ENCODE measurements at places on chromosomes 1 and 21.

DNA sequence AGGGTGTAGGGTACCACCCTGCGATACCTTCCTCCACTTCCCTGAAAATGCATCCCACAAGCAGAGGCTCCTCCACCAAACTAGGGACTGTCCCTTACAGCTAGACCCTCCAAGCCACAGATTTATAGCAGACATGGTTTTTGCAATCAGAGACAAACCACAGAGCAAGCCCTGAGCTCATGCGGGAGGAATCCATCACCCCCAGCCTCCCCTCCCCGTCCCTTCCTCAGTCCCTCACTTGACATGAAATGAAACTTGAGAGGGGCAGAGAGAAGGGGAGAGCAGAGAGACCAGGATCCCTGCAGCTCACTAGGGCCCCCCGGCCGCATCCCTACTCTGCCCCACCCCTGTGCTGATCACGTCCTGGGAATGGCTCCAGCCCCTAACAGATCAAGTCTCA is 94.9 kb downstream of the MRPL37 start:
- no peak for DNase-seq

DNA sequence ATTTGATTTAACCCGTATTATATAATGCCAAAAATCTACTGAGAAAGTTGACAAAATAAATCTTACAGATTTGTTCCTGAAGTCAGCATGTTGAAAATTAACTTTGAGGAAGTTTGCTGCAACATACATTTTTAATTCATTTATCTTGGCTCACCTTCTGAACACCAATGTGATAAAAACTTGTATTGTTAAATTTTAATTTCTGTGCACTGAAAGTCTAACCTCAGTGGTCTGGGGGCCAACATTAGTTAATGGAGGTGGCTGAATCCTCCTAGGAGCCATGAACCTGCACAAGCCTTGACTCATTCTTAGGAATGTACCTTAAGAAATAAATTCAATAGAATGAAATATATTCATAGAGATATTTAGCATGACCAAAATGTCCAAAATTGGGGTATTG is 95.3 kb downstream of the ADSS2 start:
- no peak for DNase-seq

- DNase-seq = no peak
These were observed 57.0 kb upstream of the PRDM2 start for GRCh38 chr1:13643017-13643416.

GRCh38 chr1:107439567-107439966 is 298.7 kb downstream of the NTNG1 start:
- no peak for DNase-seq

DNA sequence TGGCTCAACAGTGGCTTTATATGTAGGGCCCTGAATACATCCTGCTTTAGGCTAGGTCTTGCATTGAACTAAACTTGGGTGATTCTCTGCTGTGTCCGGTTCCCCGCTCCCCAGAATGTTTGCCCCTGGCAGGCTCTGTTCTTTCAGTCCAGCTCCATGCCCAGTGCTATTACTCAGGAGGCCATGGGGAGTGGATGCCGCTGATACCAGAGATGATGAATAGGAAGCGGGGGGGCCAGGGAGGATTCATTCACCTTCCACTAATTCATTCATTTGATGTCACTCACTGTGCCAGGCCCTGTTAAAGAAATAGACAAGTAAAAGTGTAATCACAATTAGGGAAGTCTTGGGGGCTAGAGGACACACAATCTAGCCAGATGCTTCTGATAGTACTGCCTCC is 83.8 kb downstream of the TMEM53 start:
- DNase-seq = no peak

DNA sequence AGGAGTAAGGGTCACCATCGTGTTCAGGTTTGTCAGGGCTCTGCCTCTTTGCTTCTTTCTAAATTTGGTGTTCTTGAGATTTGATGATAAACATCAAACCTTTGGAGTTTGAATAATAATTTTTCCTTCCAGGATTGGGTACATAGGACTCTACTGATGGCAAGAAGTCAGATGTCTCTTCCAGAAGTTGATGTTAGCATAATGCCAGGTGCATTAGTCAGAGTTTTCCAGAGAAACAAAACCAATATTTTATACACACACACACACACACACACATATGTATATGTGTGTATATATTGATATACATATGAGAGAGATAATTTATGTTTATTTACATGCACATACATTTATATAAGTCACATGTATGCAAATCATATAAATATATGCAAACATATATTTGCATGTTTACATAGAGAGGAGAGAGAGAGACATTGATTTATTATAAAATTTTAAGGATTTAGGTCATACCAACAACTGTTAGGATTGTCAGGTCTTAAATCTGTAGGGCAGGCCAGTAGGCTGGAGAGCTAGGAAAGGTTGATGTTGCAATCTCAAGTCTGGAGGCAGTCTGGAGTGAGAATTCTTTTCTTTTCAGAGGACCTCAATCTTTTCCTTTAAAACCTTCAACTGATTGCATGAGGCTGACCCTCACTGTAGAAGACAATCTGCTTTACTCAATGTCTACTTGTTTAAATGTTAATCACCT is 199.2 kb downstream of the HLX start:
- DNase-seq = no peak

DNA sequence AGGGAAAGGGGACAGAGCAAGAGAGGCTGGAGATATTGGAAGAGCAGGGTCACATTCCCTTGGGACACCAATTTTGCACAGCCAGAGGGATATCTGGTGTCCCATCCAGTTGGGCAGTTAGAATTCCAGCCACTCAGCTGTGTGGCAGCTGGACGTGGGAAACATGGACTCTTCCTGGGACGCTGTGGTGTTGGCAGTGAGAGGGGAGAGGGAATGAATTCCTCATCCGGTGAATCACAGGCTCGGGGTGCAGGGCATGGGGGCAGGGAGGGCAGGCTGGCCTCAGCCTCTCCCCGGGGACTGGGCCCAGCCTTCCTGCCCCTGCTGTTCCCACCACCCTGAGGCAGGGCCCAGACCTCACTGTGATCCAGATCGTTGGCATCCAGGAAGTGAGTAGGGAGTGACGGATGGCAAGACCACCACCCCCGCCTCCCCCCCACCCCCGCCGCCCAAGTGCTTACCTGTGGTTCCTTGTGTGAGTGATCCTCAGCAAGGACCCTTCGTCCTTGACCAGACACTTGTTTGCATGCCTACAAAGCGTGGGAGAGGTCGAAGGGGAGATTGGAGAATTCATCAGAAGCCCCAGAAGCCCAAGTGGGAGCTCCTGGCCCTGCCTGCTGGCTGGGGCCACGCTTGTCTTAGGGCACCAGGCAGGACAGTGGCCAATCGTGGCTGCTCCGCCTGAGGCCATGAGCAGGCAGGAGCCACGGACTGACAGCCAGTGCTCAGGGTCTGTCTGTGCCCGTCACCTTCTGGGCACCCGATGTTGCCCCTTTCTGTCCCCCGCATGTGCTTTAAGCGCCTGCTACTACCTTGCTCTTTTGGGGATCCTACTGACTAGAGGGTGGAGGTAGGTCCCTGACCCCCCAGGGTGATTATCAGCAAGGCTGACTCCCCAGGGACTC is 8.7 kb downstream of the WNT3A start:
- no peak for DNase-seq

DNA sequence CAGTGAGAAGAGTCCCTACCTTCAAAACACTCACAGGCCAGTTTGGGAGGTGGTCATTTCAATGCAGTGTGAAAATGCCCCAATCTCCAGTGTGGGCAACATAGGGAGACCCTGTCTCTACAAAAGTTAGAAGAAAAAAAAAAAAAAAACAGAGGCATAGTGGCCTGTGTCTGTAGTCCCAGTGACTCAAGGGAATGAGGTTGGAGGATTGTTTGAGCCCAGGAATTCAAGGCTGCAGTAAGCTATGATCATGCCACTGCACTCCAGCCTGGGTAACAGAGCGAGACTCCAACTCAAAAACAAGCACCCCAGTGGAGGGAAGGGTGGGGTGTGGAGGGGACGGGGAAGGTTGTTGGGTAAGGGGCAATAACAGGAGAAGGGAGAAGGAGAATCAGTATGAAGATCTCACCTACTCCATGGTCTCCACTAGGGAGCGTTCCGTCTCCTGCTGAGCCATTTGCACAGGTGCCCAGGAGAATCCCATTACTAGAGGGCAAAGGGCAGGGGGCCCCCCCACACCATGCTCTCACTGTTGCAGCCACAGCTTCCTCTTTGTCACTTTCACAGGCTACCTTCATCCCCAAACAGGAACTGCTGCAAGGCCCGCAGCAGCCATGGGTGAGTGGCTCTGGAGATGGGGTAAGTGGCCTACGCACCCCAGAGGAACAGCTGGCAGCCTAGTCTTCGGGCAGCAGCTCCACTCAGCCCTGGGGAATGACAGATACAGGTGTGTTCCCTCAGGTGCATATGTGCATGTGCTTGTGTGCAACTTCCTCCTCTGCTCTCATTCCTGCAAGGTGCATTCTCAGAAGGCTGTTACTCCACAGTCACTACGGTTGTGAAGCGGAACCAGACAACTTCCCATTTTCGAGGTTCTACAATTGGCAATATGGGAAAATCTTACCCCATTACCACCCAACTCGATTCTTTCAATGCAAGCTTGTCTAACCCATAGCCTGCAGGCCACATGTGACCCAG is 87.9 kb upstream of the LYST start:
- DNase-seq = no peak

DNA sequence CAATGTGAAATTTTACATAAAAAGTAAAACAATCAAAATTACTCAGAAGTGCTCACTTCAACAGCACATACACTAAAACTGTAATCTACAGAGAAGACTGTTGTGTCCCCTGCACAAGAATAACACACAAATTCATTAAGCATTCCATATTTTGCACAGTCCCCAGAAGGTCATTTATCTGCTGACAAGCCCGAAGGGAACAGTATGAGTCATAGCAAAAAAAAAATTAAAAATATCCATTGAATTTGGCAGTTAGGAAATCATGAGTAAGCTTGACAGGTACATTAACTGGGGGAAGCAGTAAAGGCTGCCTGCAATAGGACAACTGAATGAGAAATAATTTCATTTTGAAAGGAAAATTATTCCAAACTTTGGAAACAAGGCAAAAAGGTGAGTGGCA is 3.3 kb upstream of the CACYBP start:
- DNase-seq = no peak

DNA sequence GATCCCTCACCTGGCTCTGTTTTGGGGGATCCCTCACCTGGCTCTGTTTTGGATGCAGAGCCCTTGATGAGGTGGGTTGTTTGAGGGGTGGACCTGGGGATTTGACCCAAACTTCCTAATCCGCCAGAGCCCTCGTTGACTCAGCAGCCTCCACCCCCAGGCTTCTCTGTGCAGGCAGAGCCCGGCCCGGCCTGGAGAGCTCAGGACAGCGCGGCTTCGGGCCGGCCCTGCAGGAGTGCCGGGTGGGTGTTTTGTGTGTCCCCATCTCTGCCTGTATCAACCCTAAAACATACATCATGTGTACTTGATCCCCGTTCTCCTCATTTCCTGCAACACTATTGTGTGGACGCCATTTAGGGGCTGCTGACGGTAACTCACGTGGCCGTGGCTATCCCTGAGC is 124.2 kb downstream of the SIK1 start:
- DNase-seq = no peak

DNA sequence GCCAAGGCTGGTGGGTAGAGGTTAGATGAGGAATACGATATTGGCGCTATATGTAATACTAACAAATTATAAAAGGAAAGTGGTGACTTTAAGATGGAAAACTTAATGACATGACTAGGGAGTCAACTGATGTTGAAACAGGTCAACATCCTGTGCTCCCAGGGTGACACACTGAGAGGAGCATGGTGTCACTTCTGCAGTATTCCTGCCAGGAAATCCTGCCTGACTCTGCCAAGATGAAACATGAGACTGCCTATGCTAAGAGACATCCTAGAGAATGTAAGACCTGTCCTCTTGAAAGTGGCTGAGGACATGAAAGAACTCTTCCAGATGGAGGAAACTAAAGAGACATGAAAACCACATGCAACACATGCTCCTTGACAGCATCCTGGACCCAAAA is 65.0 kb upstream of the KCND3 start:
- no peak for DNase-seq

DNA sequence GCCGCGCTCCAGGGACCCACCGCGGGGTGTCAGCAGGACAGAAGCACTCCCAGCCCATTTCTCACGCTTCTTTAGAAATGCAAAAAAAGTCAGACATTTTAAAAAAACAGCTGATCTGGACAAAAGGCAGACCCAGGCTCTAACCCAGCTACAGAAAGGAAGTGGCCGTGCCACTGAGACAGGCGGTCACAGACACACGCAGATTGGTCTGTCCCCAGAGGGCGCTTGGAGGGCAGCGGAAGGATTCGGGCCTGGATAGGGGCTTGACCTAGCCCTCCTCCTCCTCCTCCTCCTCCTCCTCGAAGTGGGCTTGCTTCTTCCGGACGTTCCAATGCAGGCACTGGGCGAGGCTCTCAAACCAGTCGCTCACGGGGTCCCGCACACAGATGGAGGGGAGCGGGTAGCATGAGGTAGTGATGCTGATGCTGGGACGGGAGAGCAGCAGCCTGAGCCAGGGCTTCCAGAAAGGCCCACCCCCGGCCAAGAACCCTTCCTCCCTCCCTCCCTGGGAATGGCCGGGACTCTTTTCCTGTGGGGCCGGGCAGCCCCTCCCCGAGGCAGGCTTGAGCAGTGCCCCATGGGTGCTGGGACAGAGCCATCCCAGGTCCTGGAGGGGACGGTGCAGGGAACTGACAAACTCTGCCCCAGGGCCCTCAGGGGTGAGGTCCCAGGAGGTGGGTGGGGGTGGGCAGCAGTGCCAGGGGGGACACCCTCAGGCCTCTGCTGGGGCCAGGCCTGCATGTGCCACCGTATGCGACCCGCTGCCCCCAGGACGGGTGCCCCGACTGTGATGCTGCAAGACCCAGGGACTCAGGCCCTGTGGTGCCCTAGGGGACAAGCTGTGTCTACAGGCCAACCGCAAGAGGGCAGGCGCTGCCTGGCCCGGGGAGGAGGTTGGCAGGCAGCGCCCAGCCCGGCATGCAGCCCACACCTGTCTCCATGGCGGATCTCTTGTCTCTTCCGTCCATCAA is 25.3 kb downstream of the NADK start:
- DNase-seq = no peak

GRCh38 chr1:109490029-109490933 is 3.6 kb upstream of the CYB561D1 start:
- DNase-seq = no peak

DNA sequence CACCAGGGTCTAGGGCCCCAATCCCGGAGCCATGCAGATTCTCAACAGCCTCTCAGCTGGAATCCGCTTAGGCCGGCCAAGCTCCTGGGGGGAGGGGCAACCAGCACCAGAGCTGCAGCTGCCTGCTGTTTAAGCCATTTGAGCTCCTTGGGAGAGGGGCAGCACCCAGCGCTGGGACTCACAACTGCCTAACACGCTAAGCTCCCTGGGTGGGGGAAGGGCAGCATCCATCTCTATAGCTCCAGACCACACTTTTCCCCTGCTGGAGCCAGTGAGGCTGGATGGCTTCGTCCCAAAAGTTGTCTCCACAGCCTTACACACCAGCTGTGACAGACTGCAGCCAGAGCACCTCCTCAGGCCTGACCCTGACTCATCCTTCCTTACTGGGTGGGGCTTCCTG is 6.9 kb upstream of the PTGFR start:
- no peak for DNase-seq
